ENCODE measurements at places on chromosomes 12 and 14.

- no peak for DNase-seq
These were observed 2.3 kb upstream of the CDCA4 start for GRCh38 chr14:105023144-105023543.

DNA sequence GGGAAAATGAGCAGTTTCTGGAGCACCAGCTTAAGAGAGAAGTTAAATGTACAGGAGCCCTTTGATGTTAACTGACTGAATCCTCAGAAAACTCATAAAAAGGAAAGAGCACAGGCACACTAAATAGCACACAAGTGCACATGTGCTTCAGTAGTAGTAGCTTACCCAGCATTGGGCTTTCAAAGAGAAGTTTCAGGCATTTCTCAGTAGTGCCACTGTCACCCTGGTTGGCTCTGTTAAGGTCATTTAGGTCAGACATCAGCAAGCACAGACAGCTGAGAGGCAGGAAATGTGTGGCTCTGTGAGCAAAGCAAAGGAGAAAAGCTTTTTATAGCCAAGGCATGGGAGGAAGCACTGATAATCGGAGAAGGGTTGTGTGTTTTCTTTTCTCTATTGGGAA lies 96.3 kb upstream of the HIF1A start:
- no peak for DNase-seq

DNA sequence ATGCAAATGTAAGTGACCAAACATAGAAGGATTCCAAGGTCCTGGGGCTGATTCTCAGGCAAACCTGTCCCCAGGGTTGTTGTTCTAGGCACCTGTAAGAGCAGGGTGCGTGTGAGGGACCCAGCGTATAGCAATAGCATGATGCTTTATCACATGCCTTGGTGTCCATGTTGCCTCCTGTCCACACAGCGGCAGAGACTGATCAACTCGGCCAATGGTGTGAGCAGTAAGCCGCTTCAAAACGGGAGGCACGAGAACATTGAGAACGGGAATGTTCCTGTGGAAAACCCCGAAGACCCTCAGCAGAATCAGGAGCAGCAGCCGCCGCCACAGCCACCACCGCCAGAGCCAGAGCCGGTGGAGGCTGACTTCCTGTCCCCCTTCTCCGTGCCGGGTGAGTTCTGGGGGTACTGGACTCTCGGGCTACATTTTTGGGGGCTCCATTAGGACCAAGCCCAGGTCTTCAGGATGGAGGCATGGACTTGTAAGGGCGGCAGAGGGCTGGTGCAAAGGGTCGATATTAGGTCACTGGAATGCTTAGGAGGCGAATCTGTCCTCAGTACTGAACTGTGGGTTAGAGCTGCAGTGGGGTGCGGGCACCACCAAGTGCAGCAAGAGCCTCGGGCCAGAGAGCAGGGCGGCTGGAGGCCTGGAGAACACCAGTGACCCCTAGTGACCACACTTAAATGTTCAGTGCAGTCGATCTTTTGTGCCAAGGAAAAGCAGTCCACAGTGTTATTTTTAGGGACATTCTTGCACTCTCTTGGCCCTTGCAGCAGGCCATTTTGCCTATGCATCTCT lies 57.2 kb upstream of the RIN3 start:
- DNase-seq, result no peak

DNA sequence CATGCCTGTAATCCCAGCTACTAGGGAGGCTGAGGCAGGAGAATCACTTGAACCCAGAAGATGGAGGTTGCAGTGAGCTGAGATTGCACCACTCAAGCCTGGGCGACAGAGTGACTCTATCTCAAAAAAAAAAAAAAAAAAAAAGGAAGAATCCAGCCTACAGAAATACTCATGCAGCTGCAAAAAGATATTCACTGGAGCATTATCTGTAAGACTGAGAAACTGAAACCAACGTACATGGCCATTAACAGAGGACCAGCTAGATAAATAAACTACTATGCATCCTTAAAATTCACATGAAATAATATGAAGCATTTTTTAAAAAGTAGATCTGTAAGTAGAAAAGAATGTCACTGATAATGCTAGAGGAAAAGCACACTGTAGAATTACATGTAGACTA lies 3.5 kb downstream of the SLC7A7 start:
- no peak for DNase-seq

GRCh38 chr12:11628353-11628752 lies 21.1 kb upstream of the ETV6 start:
- DNase-seq, result no peak

DNA sequence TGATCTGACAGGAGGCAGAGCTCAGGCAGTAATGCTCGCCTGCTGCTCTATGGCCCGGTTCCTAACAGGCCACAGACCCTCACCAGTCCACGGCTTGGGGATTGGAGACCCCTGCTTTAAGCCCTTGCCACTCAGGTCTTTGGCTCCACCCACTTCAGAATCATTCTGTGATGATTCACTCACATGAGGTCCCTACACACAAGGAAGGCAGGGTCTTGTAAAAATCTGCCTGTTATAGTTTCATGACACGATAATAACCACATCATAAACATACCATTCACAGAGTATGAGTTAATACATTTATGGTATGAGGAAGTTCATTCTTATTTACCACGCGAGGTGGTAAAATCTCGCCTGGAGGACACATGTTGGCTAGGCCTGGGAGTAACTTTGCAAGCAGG lies 29.0 kb upstream of the MAX start:
- no peak for DNase-seq

DNA sequence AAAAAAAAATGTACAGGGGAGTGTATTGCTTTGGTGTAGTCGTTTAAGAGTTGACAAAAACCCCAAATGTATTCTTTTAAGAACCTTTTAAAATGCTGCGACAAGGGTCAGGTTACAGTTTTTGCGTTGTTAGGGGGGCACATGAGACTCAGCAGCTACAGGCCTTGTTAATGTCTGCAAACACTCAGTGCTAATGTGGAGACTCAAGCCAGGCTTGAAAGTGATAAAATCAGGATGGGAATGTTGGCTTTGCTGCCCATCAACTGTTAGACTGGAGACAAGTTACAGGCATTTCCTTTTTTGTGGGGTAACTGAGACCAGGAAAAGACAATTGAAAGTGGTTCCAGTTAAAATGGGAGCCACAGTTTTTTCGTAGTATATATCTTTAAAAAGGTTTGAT lies 84.8 kb downstream of the PRKCH start:
- DNase-seq, result no peak

- DNase-seq, result no peak
These were observed 100.5 kb upstream of the SSTR1 start for GRCh38 chr14:38107216-38107631.

DNA sequence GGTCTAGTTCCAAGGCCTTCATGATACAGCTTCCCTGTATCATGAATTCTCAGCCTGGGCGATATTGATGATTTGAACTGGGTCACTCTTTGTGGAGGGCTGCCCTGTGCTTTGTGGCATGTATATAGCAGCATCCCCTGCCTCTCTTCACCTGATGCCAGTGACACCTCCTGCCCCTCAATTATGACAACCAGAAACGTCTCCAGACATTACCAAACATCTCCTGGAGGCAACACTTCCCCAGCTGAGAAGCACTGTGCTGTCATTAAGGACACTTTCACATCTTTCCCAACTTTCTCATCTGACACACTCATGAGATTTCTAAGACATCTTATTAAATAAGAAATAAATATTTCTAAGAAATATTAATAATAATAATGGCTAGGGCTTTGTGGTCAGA lies 315.3 kb downstream of the BCL11B start:
- DNase-seq, result no peak

GRCh38 chr12:56839915-56840325 lies 76.8 kb downstream of the HSD17B6 start:
- no peak for DNase-seq

GRCh38 chr14:22896356-22896755 lies 13.3 kb downstream of the REM2 start:
- no peak for DNase-seq

GRCh38 chr14:91890291-91890749 lies 23.0 kb upstream of the TC2N start:
- DNase-seq, result no peak

- DNase-seq, result no peak
These were observed 12.4 kb downstream of the CALM1 start for GRCh38 chr14:90409209-90409730.

- DNase-seq, result no peak
These were observed 256.7 kb downstream of the SUDS3 start for GRCh38 chr12:118633071-118633470.

- no peak for DNase-seq
These were observed 2.2 kb downstream of the TBPL2 start for GRCh38 chr14:55438066-55438683.

GRCh38 chr12:127750076-127750840 lies 516.7 kb upstream of the TMEM132C start:
- no peak for DNase-seq

- no peak for DNase-seq
These were observed 56.3 kb downstream of the SLC8B1 start for GRCh38 chr12:113278633-113279032.

DNA sequence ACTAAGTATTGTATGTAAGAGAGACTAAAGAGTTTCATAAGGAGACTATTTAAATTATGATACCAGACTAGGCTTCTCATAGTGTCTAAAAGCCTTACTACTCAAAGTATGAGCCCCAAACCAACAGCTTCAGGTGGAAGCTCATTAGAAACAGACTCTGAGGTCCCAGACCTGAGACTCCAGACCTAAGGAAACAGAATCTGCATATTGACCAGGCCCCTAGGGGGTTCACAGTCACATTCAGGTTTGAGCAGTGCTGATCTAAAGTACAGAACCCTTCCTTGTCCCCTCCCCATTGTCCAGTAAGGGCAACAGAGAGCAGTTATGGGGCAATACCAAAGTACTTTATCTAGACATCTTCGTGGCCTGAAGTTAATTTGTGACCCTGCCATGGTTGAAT lies 87.7 kb downstream of the SSPN start:
- DNase-seq, result no peak

DNA sequence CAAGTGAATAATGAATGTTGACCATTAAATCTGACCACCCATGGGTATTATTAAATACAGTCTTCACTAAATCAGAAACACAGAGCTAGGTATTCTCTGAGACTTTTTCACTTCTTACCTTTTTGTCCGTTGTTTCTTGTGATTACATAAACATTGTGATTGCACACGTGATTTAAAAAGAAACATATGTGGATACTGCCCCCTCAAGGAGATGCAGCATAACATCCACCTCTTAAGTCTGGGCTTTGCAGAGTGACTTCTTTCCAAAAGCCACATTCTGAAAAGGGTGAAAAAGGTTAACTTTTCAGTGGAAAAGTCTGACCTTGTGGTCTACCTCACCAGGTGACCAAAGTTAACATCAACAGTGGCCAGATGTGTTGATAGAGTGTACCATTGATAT lies 185.5 kb upstream of the FAR2 start:
- no peak for DNase-seq

- DNase-seq, result no peak
These were observed 30.0 kb downstream of the DGLUCY start for GRCh38 chr14:91143862-91144261.

GRCh38 chr14:22315336-22315735 lies 273.7 kb downstream of the DAD1 start:
- DNase-seq, result no peak

GRCh38 chr12:116484807-116485206 lies 74.4 kb upstream of the MAP1LC3B2 start:
- no peak for DNase-seq

DNA sequence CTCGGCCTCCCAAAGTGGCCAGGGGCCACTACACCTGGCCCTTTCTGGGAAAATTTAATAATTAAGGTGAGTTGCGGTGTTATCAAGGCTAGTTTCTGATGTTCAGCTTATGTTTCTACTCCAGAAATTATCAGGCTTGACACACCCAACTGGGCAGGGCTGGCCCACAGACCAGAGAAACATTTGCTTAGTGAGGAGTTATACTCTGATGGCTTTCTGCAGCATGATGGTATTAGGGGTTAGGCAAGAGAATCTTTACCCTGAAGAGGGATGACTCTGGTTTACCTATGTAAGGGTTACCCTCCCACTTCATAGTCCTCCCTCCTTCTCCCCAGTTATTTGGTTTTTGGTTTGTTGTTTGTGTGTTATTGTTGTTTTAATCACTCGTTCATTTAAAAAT lies 24.5 kb upstream of the HECTD1 start:
- DNase-seq, result no peak

GRCh38 chr12:104761091-104761490 lies 197.0 kb downstream of the SLC41A2 start:
- no peak for DNase-seq

DNA sequence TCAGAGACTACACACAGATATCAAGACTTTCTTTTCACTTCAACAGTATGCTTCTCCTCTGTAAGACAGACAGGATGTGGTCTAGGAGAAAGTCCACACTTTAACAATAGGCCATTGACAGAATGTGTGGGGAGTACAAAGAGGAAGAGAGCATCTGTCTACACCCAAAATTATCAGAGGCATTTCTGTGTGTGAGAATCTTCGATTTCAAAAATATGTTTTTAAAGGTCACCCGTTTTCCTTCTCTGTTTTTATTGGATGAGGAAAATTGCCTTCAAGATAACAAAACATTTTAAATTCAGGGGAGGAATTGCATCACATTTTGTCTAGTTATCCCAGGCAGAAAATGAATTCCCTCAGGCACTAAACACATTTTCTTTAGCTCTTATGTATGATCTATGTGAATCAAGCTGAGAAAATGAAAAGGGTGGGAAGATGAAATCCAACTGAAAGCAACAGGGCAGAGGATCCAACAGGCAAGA lies 16.4 kb downstream of the NAV3 start:
- no peak for DNase-seq
